ENCODE measurements at places on chromosomes 16 and 17. TPM values are rescaled to one million over a fixed set of nuclear protein-coding genes. Genes with fewer than 3 reads are reported as not detected.

GRAP gene
- total RNA-seq = 0.71 TPM

MEOX1 gene
- 8.7 TPM for total RNA-seq

TRPV2 gene
- total RNA-seq = 10.3 TPM

TRIM16 gene
- total RNA-seq = 47.7 TPM

RNF112 gene
- 1.1 TPM for total RNA-seq

BMERB1 gene
- 133 TPM for total RNA-seq

TBC1D26 gene
- total RNA-seq = not detected

MT2A gene
- total RNA-seq = 2,887 TPM

ENGASE gene
- total RNA-seq = 26.7 TPM

NUPR1 gene
- 23.7 TPM for total RNA-seq

VWA3A gene
- total RNA-seq = 0.15 TPM
